NCI-H82 (cell line): ENCODE measurements at places on chromosomes 2 and 18.

GRCh38 chr18:77209587-77209986 is 40.1 kb upstream of the GALR1 start:
- no peak for DNase-seq

- DNase-seq: no peak
Observed at GRCh38 chr2:61750624-61751023, 103.2 kb downstream of the FAM161A start.

- no peak for DNase-seq
Observed at GRCh38 chr2:63903003-63903402, 61.3 kb downstream of the UGP2 start.

- DNase-seq: no peak
Observed at GRCh38 chr2:135840601-135841000, 3.6 kb upstream of the LCT start.

DNA sequence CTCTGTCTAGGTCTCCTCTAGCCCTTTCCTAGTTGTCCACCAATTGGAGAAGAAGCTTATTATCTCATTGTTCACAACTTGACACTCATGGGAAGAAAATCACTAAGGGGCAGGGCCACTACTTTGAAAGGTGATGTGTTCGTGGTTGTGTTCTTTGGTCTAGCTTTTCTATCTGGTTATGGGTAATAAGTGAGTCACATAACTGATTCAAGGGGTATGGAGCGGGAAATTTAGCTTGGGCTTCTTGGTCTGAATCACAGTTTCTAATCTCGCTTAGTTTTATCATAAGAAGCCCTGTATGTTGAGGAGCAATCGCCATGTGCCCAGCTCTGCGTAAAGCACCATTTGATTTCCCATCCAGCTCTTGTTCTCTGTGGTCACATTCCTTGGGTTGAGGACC is 18.7 kb upstream of the DYTN start:
- DNase-seq: no peak

- peak; percentile 15 for DNase-seq
Observed at GRCh38 chr2:98907966-98908905, 27.8 kb downstream of the CRACDL start.

- DNase-seq: no peak
Observed at GRCh38 chr2:40421631-40422297, 30.1 kb downstream of the SLC8A1 start.

- no peak for DNase-seq
Observed at GRCh38 chr2:211408483-211408891, 852.1 kb downstream of the CPS1 start.

DNA sequence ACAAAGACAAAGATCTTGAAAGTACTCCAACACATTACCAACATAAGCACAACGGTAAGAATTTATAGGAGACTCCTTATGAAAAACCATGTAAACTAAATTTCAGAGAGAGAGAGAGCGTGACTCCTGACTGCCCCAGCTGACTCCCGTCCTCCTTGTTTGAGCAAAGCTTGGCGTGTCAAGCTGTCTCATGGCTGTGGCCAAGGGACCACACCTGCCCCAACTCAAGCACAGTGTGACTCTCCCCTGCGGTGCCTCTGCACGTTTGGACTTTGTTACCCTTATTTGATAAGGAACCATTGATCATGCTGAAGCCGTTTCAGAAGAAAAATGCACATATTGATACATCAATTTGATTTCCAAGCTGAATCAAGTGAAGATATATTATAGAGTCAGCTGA is 124.8 kb downstream of the COL6A3 start:
- DNase-seq: no peak

DNA sequence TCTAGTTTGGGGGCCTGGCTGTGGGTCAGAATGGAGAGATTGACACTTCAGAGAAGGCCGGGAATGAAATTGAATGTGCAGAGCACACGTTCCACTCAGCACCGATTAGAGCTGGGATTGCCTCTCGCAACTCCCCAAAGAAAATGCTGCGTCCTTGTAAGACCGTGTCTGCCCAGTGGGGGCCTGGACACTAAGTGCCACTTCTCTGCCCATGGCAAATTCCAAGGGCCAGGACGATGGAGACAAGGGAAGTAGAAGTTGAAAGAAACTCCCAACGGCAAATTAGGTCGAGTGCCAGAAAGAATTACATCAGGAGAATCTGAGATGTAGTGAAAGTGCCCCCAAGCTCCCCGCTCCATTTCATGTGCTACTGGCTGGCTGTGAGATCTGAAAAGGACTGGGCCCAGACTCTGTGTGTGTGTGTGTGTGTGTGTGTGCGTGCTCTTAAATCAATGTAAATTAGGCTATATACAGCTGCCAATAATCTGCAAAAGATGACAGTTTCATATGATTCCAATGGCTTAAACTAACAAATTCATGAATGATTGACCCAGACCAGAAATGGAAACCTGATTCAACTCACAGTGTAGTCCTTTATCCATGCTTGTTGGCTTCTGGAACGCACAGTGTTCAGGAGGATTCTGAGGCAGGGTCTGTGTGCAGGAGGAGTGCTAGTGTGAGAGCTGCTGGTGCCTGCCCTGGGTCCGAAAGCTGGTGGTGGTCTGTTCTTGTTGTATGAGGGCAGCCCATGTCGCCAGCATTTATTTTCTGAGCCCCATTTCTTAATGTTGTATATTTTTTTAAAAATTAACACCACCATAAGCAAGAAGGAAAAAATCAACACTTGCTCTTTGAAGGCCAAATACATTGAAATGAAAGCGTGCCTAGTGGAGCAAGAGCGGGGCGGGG is 234.3 kb downstream of the AGAP1 start:
- DNase-seq: no peak

- DNase-seq: peak; percentile 8
Observed at GRCh38 chr2:186991766-186992417, 142.9 kb upstream of the ZSWIM2 start.

GRCh38 chr2:33085646-33086045 is 138.9 kb downstream of the LTBP1 start:
- DNase-seq: no peak

GRCh38 chr18:396556-396955 is 103.9 kb downstream of the COLEC12 start:
- no peak for DNase-seq

DNA sequence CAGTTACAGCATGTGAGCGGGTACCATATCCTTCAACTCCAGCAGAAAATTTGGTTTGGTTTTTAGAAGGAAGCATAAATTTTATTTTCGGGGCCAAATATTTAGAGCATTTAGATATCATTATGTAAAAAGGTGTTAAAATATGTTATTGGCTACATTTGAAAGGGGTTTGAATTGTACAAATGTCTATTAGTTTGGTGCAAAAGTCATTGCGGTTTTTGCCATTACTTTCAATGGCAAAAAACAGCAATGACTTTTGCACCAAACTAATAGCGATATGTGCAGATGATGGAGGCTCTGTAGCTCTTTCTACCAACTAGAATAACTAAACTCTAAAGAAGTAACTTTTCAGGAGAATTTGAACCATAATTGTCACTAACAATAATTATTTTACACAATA is 1666.2 kb upstream of the SLC39A10 start:
- no peak for DNase-seq

- DNase-seq: peak; percentile 27
Observed at GRCh38 chr2:46296216-46296839, 879 bp upstream of the EPAS1 start.
